ENCODE measurements at places on chromosomes 11 and 22.

GRCh38 chr11:12657336-12657735, 16.9 kb upstream of the TEAD1 start:
- no peak for DNase-seq

DNA sequence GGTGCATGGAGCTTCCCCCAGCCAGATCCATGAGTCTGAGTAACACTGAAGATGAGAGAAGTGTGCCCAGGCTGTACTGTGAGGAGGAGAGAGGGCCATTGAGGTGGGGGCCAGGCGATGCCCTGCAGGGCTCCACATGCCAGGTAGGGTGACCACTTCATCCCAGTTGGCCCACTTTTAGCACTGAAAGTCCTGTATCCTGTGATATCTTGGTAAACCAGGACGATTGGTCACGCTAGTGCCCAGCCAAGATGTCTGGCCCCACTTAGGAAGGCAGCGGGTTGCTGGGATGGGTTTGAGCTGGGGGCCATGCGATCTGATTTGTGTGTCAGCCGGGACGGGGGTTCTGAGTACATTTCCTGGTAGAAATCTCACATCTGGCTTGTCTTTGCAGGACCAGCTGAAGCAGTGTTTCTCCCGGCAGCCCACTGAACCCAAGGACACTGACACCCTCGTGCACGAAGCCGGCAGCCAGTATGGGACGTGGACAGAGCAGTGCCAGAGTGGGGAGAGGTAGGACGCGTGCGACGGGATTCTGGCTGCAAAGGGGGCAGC, 29.2 kb upstream of the CRYBB3 start:
- DNase-seq: no peak

GRCh38 chr22:17981497-17981896, 42.9 kb downstream of the MICAL3 start:
- no peak for DNase-seq

DNA sequence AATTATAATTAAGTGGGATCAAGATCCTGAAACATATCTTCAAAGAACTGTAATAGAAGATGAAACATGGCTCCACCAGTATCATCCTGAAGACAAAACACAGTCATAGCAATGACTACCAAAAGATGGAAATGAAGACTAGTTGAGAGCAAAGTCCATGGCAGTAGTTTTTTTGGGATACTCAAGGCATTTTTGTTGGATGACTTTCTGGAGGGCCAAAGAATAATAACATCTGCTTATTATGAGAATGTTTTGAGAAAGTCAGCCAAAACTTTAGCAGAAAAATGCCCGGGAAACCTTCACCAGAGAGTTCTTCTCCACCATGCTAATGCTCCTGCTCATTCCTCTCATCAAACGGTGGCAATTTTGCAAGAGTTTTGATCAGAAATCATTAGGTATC, 809.4 kb upstream of the RAG2 start:
- no peak for DNase-seq

DNA sequence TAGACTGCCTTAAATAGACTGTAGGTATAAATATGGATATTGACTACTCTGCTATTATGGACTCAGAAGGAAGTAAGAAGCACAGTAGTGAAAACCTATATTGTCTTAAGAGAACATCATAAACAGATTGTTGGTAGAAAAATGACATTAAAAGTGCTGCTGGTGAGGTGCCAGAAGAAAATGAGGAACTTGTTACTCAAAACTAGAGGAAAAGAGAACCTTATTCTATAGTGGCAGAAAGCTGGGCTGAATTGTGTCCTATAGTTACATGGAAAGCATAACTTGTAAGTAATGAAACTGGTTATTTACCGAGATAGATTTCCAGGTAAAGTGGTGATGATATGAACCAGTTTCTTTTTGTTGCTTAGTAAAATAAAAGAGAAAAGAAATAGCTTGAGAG, 109.7 kb upstream of the CTSC start:
- no peak for DNase-seq

DNA sequence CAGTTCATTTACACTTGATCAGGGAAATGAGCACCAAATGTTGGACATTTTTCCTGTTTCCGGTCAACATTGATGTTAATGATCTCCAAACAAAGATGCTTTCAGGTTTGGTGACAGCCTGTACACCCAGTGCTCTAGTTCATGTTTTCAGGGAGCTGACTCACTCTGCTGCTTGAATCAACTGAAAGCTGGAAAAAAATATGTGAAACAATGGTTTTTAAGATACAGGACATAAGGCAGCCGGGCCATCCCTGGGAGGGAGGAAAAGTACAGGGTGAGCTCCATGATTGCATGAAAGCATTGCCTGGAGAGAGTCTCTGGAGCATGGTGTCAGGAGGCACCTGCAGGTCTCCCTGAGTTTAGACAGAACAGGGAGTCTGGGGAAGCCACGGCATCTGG, 259.6 kb downstream of the TBC1D22A start:
- no peak for DNase-seq

DNA sequence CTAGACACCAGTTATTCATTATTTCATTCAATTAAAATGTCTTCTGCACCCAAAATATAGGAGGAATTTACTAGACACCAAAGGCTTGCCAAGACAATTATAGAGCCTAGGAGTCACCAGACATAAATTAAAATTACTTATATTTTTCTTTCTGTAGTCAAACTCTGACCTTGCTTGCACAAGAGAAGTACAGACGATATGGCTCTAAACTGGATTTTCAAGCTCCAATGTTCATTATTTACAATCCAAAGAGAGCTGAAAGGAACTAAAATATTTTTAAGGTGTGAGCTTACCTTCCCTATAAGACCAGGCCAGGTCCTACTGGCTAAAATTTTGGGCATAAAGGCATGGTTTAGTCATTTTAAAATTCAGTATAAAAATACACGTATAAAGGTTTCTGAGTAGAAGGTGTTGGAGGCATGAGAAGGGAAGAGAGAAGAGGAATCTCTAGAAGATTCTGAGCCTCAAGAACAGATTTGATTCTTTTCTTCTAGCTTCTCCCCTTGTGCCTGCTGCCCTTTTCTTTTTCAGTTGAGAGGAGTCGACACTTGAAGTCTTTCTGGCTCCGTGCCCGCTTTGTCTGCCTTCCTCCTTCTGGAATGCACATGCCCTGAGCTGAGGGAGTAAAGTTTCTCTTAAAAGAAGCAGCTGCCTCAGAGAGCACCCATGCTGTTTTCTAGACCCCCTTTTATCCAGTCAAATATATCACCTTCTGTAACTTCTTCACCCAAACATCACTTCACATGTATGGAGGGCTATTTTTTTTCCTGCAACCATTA, 13.5 kb downstream of the C11orf97 start:
- no peak for DNase-seq

- DNase-seq: no peak
These were observed 420 bp upstream of the TRIM44 start for GRCh38 chr11:35662061-35662648.

DNA sequence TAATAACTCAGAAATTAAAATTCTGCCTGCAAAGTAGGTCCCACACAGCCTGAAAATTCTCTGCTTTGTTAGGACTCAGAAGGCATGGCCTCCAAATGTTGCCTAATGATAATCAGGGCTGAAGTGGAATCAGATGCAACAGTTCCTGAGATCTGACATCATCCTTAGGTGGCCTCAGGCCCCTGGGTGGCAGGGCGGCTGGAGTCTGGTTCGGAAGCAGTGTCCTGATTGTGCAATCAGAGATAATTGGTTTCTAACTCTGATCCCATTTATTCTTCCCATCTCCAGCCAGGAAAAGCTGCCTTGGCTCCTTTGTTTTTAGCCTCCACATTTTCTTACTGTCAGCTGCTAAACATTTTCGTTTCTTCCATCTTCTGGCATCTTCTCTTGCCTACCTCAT, 399.3 kb downstream of the OPCML start:
- no peak for DNase-seq

DNA sequence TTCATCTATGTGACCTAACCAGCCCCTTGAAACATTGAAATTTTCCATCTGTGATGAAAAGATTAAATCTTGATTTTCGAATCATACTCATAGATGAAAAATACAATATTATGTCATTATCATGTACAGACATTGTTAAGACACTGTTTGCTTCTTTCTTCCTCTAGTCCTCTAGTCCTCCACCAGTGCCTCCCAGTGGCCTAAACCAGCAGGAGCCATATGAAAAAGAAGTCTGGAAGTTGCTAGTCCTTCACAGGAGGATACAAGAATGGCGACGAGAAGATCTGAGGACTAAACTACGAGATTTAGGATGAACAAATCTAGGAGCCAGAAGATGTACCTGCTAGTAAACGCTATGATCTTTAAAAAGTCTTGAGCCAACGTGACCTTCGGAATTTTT, 134.1 kb downstream of the SLC17A6 start:
- DNase-seq: no peak

- no peak for DNase-seq
These were observed 6.5 kb downstream of the IGLL5 start for GRCh38 chr22:22893891-22894739.

GRCh38 chr11:1335811-1336761, 26.7 kb upstream of the TOLLIP start:
- no peak for DNase-seq

DNA sequence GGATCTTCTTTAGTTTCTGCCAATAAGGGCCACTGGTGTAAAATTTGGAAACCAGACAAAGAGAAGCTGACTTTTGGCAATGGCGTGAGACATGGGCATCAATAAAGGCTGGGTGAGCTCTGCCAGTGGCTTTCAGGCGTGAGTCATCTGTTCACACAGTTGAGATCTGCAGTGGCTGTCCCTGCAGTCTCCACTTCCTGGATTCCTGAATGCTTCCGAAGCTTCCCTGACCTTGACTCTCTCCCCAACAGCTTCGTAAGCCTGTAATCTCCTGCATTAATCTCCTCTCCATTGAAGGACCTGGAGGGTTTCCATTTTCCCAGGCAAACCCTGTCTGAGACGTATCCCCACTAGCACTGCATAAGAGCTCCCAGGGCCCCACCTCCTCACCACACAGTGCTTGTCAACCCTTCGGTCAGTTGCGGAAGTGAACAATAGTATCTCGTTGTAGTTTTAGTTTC, 574.7 kb downstream of the TBC1D22A start:
- no peak for DNase-seq

- DNase-seq: no peak
These were observed 1.6 kb downstream of the IL2RB start for GRCh38 chr22:37148031-37148651.

- DNase-seq: no peak
These were observed 181.8 kb downstream of the UVRAG start for GRCh38 chr11:75996523-75997442.

DNA sequence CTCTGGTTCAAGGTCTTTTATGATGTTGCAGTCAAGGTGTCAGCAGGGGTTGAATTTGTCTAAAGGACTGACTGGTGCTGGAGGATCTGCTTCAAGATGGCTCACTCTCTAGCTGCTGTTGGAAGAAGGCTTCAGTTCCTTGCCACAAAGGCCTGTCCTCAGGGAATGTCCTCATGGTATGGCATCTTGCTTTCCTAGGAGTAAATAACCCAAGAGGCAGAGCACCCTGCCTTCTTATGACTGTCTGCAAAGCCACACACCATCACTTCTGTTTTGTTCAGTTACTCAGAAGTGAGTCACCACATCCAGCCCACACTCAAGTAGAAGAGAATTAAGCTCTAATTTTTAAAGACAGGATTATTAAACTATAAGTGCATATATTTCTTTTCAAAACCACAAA, 45.2 kb downstream of the PLAAT5 start:
- DNase-seq: no peak

DNA sequence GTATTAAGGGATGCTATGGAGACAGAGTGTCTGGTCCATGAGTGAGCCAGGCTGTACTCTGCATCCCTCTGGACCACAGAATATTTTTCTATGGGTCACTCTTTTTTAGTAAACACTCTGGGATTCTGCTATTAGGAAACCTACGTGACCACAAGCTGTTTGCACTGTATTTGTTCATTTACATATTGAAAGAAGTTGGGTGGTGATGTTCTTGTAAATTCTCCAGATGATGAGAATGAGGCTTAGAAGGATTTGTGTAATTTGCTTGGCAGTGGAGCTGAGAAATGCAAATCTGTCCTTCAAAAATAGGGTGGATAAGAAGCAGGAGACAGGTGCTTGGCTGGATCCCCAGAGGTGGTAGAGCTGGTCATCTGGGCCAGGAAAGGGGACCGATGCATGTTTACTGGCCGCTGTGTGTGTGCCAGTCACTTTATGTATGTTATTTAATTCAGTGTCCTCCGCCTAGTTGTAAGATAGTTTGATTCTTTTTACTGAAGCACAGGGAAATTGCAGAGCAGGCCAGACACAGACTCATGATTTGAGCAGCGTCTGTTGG, 63.7 kb upstream of the HEPHL1 start:
- DNase-seq: no peak

DNA sequence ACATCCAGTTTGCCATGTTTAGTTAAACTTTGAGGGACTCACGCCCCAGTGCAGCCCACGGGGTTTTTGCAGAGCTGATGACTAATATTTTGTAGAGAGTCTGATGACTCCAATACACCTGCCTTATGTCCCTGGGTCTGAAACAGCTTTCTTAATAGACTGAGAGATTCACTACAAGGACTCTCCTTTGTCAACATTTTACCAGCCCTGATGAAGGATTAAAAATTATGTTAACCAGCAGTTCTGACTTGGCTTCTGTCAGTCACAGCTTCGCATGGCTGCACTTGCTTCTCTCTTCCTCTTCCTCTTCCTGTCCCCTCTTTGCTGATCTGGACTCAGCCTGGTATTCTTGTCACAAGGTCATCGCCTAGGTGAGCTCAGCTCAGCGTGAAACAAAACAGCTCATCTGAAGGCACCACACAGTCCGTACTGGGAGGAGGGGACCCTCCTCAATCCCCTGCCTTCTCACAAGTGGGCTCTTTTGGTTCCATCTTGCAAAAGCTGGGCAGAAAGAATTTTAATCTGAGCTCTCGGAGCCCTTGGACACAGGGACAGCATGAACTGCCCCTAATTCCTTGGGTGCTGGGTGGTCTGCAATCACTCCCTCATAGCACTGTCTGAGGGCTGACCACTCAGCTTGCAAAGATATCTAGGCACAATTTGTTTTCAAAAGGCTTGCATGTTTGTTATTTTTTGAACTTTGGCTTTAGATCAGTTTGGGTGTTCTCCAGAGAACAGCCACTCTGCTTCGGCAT, 38.1 kb upstream of the POU2AF1 start:
- DNase-seq: no peak

DNA sequence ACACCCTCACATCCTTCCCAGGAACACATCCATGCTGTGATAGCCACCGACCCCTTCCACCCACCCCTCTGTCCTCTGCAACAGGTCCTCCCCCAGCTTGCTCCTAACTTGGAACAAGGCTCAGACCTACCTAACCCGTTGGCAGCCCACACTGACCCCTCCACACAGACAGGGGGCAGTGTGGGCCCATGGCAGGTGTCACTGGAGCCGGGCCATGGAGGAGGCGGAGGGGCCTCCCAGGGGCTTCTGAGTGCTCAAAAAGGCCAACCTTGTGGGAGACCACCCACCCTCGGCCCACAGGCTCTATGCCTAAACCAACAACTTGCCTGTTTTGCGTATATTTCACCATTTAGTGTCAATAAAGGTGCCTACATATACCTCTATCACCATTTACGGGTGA, 57.0 kb downstream of the CERK start:
- no peak for DNase-seq

- no peak for DNase-seq
These were observed 179.3 kb downstream of the CEP164 start for GRCh38 chr11:117506971-117507370.

Measured in RWPE2 (cell line).